ENCODE measurements at places on chromosomes 2 and 18. TPM values are rescaled to one million over a fixed set of nuclear protein-coding genes. Genes with fewer than 3 reads are reported as not detected.

- no peak for DNase-seq
Observed at GRCh38 chr2:229514273-229514895, 200.0 kb downstream of the DNER start.

- DNase-seq, result no peak
Observed at GRCh38 chr18:33583901-33584300, 5.9 kb downstream of the ASXL3 start.

- no peak for DNase-seq
Observed at GRCh38 chr2:233079473-233079877, 19.3 kb downstream of the INPP5D start.

DNA sequence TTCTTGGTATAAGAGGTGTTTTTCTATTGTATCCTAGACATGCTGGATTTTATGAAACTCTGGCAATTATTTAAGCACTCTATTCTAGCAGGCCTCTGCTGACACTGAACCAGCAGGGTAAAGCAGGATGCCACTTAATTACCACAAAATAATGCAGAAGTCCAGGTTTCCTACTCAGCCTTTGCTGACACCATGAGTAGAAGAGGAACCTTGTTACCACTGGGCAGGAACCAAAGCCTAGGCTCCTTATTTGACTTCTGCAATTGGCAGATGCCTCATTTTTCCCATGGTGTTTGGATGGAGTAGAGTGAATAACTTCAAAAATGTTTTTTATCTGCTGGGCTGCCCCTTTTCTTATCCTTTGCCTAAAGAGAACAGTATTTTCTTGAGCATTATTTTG is 60.8 kb downstream of the THNSL2 start:
- DNase-seq, result no peak

DNA sequence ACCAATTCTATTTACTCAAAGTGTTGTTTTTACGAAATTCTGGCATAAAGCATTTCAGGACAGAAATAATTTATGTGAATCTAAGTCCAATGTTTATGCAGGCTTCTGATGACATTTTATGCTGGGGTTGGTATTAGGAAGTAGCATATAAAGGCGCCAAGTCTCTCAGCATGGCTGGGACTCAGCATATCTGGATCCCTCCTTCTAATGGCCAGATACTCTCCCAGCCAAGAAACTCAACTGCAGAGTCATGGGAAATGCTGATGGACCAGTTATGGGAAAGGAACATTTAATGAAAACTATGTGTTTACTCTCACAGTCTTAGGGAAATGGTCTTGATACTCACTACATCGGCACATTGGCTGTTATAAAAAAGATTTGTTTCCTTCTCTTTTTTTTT is 392.2 kb downstream of the ARHGAP15 start:
- DNase-seq, result no peak

- DNase-seq, result no peak
Observed at GRCh38 chr2:222613715-222614331, 42.1 kb downstream of the FARSB start.

DNA sequence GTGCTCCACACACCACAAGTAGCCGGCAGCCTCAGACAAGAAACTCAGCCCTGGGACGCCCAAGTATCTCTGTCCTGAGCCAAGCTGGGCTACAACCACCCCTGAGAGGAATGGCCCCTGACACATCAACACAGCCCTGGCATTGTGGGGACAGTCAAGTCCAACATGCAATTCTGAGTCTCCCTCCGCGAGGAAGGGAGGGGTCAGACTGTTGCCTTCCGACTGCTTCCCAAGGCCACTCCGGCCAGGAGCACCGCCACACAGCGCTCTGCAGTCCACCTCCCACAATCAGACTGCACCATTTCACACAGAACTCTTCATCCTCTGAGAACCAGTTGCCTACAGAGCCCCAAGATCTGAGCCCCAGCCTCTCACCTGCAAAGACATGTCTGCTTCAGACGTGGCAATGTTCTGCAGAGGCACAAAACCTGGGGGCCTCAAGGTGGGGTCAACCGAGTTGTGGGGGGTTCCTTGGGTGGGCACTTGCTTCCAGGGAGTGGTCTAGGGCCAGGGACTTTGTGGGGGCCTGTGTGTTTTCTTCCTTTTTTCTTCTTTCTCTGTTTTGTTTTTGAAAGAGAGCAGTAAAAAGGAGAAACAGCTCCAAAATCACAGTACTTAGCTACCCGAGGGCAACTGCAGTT is 76.7 kb upstream of the SALL3 start:
- peak; percentile 72 for DNase-seq

DNA sequence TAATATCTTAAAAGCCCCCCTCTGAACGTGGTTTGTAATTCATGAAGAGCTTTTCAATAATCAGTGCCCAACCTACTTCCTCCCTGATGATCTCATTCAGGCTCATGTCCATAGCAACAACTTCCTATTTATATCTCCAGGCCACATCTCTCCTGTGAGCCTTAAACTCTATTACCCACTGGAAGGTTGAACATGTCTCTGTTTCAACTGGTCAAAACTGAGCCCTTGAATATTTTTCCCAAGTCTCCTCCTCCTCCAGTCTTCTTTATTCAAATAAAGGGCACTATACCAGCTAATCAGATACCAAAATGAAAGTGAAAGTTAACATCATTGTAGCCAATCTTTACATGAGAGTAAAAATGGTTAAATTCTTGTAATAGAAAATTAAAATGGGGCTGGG is 63.7 kb upstream of the ITGA4 start:
- no peak for DNase-seq

GRCh38 chr2:2642906-2643890 is 312.1 kb upstream of the MYT1L start:
- peak; percentile 87 for DNase-seq

DNA sequence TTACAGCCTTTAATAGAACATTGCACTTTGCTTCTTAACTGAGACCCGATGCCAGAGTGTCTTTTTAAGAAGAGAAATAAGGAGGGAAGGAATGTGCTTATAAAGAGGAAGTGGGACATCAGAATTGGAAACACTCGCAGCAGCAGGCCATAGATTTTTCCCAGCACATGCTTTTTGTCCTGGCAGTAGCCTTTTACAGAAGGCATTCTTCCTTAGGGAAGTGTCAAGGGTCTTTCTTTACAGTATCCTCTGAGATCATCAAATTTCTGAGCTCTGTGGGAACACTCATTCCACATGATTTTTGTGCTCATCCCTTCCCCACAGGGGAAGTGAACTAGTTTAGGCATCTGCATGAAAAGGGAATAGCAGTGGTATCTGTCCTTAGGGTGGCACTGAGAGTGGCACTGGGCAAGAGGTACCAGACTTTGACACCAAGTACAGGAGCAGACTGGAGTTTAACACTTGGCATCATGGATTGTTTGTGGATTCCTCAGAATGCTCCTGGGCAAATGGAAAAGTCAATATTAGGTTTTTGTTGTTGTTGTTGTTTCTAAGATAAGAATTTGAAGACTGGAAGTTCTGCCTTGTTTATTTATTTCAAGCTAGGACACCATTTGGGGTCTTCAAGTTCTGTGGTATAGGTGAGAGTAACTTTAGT is 4.1 kb downstream of the MYO1B start:
- no peak for DNase-seq

GRCh38 chr2:209138079-209138478 is 285.8 kb upstream of the MAP2 start:
- DNase-seq, result no peak

Gene RSAD2
- total RNA-seq, result 0.25 TPM

Gene ST6GAL2
- total RNA-seq, result 2.9 TPM

Gene GPR39
- total RNA-seq, result not detected

Gene PCARE
- not detected for total RNA-seq

Gene TSPYL6
- not detected for total RNA-seq

Gene ANKRD39
- total RNA-seq, result 20.4 TPM

Gene SULT1C4
- total RNA-seq, result 8.8 TPM

Gene IAH1
- total RNA-seq, result 40.0 TPM

Gene HOXD8
- total RNA-seq, result 10.3 TPM

All from vagina (tissue), 2 donors.